ENCODE measurements at places on chromosomes 4 and X. TPM values are rescaled to one million over a fixed set of nuclear protein-coding genes. Genes with fewer than 3 reads are reported as not detected.

- DNase-seq, result no peak
Measured at GRCh38 chr4:11565899-11566298, 137.2 kb upstream of the HS3ST1 start.

DNA sequence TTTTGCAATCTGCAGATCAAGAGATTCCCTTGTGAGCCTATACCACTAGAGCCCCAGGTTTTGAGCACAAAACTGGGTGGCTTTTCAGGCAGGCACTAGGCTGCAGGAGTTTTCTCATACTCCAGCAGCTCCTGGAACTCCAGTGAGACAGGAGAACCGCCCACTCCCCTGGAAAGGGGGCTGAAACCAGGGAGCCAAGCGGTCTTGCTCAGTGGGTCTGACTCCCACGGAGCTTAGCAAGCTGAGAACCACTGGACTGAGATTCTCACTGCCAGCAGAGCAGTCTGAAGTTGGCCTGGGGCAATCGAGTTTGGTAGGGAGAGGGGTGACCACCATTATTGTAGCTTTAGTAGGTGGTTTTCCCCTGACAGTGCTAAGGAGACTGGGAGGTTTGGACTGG lies 313.8 kb upstream of the TEX13C start:
- DNase-seq, result no peak

Gene TMEM156
- 0.23 TPM for total RNA-seq

Gene SEL1L3
- 5.4 TPM for total RNA-seq

DNA sequence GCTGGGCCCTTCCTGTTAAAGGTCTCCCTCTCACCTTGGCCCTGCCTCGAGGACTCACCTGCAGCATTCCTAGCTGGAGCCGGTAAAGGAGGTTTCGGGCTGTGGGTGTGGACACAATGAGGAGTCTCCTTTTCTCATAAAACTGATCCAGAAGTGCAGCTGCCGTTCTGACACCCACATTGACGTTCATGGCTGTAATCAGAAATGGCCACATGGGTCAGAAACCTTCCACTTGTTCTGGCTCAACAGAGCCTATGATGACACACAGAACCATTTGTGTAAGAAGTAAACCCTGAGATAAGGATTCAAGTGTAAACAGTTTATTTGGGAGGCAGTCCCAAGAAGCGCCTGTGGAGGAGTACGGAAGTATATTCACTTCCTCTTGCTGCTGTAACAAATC lies 63.8 kb downstream of the SRPX start:
- DNase-seq, result no peak

Gene FOXP3
- total RNA-seq, result 1.1 TPM

GRCh38 chrX:51931566-51932150 lies 38.2 kb downstream of the MAGED1 start:
- DNase-seq, result peak; percentile 10

- DNase-seq, result no peak
Measured at GRCh38 chr4:34676400-34676799, 1567.9 kb downstream of the ARAP2 start.

GRCh38 chrX:2714551-2714950 lies 23.5 kb downstream of the CD99 start:
- no peak for DNase-seq

Gene MBNL3
- 29.4 TPM for total RNA-seq

DNA sequence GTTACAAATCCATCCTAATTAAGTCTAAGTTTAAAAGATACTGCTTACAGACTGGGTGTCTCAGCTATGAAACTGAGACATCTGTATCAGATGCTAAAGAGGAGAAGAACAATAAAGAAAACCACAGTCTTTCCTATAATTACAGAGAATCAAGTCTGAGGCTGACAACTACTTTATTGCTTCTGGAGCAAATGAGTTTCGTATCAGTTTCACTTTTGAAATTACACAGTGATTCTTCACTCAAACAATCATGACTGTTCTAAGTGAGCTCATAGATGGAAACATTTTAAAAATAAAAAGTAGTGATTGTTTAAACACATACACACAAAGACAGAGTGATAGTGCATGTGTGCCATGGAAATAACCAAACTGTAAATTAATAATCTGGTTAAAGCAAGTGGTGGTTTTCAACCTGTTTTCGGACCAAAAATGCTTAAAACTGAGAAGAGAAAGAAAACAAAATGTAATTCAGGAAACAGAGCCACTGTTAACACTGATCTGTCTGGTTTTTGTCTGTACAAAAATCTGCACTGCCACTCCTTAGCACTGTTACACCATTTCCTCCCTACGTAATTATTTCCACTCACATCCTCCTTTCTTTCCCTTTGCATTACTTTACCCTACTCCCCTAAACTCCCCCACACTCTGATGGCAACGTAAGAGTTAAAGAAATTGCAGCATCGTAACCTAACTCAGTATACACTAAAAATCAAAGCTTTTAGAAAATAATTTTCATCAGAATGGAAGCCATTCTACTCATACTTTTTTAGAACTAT lies 12.5 kb downstream of the RFC1 start:
- no peak for DNase-seq

GRCh38 chr4:47075262-47075661 lies 43.9 kb downstream of the GABRB1 start:
- DNase-seq, result no peak

DNA sequence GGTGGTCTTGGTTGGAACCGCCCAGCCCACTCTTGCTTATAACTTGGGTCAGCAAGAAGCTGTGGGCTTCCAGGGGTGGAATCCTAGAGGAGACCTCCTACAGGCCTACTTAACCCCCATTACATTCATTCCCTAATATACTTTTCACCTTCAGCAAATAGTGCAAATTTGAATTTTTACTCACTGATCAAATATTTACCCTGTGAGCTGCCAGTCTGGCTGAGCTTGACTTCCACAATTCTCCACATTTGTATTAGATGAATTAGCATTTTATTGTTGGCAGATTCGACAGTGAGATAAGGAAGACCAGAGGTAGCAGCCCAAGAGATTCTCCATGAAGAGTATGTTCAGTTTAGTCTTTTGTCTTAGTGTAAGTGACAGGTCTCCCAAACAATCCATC lies 199.6 kb downstream of the BCOR start:
- DNase-seq, result no peak

Gene FAM193A
- 38.6 TPM for total RNA-seq

- no peak for DNase-seq
Measured at GRCh38 chr4:172666711-172667368, 501.8 kb upstream of the GALNT7 start.

DNA sequence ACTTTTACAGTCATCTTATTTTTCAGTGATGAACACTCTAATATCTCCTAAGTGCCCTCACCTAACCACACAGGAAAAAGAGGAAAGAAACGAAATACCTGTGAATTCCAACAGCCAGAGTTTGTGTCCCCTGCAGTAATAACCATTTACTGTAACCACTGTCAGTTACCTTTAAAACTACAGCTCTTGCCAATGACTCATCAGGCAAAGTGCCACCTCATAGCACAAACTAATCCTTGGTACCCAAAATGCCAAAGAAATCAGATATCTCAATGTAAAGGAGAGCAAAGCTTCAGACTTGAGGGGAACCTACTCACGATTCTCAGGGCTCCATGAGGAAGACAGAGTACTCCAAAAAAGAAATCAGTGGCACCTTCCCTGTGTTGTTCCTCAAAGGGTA lies 146.5 kb downstream of the NDST3 start:
- DNase-seq, result no peak

Gene DCK
- 21.1 TPM for total RNA-seq

Gene TMEM31
- total RNA-seq, result not detected

DNA sequence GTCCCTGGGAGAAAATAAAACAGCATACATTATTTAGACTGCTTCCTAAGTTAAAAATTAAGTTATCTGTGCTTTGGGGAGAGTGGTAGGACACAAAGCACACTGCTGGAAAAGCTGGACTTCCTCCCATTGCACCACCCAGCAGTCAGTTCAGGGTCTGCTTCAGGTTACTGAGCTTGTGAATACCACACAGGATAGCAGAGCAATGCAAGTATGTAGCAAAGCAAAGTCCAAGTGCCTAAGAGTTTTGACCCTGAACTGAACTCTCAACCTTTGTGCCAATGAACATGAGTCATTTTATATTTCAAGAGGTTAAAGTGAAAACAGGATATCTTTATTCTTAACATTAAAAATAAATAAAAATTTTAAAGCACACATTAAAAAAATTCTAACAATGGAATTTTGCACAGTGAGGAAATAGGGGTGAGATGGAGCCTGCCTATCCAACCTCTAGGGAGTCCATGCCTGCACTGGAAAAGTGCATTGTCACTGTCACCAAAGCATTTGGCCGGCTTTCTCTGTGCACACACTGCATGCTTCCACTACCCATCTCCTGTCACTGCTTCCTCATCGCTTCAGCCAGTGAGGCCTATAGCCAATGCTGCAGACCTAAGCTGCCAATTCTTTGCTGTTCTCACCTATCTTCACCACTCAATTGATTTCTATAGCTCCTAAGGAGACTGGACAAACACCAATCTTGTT lies 50.9 kb downstream of the ABCG2 start:
- DNase-seq, result no peak

DNA sequence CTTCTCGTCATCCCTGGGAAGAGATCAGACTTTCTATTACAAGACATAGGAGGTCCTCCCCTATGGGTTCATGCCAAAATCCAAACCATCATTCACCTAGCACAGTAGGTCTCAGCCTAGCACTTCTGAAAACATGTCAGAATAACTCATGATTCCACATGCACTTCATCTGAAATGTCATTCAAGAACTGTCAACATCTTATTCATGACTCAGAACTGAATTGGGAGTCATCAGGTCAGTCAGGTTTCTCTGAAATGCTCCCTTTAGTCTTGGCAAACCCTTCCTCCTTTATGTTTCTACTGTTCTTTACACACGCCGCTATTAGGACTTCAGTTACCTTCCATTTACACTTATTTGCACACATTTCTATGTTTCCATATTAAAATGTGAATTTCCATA lies 67.2 kb downstream of the ANTXR2 start:
- DNase-seq, result no peak

DNA sequence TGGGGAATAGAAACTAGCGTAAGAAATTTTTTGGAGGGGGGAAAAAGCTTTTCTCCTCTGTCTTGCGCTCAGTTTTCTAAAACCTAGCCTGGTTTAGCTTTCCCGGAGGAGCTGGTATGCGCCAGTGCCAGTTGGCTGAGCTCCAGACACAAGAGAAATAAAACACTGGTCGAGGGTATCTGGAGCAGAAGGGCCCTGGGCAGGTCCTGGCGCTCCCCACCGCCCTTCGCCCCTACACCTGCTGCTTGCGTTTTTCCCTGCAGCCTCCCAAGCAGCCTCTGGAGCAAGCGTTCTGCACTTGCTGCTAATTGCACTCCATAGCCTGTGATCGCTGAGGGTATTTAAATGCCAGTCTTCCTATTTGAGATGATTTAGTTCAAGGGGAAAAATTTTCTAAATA lies 816 bp downstream of the EREG start:
- no peak for DNase-seq

DNA sequence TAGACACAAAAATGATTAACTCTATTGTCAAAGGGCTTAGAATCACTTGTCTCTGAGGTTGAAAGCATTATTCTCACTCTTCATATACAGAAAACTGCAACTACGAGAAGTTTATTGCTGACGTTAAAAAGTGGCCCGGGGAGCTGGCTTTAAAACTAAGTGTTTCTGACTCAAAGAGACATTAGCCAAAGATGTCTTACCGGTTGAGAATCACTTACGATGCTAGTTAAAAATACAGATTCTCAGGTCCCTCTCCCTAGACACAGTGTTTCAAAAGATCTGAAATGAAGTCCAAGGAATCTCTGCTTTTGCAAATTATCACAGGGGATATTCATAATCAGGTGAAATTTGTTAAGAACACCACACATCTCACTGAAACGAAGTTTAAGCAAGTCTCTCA lies 1.2 kb downstream of the GNPDA2 start:
- no peak for DNase-seq

GRCh38 chrX:132413459-132413858 lies 75.4 kb downstream of the MBNL3 start:
- no peak for DNase-seq

GRCh38 chrX:103640401-103641155 lies 11.8 kb downstream of the TCEAL1 start:
- no peak for DNase-seq

Gene LNX1
- 44.6 TPM for total RNA-seq

Gene CLTRN
- total RNA-seq, result 0.49 TPM

- no peak for DNase-seq
Measured at GRCh38 chrX:75155447-75155826, 646 bp downstream of the ABCB7 start.

DNA sequence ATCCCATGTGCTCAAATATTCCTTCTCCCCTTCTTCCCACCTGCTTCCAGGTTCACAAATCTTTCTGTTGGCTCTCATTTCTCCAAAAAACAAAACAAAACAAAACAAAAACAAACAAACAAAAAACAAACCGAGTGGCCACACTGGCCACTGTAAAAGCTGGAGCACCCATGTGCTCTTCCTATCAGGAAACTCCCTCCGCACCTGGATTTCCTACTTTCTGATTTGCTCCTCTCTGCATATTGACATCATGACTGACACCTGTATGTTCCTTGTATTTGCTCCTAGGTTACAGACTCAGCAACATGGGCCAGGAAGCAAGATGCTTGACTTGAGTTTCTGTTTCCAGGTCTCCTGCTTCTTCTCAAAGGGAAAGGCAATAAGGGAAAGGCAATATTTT lies 258.8 kb downstream of the GPC3 start:
- DNase-seq, result no peak

GRCh38 chr4:140720387-140721304 lies 35.5 kb downstream of the TBC1D9 start:
- no peak for DNase-seq

- no peak for DNase-seq
Measured at GRCh38 chr4:163243297-163243981, 76.7 kb upstream of the NAF1 start.

Gene SATL1
- not detected for total RNA-seq

- no peak for DNase-seq
Measured at GRCh38 chrX:15014281-15014680, 141.1 kb downstream of the MOSPD2 start.

DNA sequence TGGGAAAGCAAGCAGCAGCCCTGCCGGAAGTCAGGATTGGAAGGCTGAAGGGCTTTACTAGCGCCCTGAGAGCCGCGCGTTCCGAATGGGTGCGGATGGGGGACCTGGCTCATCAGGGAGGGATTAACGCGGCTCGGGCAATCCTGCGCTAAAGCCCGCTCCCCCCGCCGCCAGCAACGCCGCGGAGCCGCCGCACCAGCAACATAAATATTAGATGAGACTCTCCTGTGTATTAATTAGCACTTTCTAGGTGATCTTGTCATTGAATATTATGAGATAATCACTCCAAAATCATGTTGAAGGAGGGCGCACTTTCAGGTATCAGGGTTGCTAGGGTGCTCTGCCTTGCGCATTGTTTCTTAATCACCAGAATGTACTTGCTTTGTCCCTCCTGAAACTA lies 357.2 kb upstream of the FAM241A start:
- no peak for DNase-seq

DNA sequence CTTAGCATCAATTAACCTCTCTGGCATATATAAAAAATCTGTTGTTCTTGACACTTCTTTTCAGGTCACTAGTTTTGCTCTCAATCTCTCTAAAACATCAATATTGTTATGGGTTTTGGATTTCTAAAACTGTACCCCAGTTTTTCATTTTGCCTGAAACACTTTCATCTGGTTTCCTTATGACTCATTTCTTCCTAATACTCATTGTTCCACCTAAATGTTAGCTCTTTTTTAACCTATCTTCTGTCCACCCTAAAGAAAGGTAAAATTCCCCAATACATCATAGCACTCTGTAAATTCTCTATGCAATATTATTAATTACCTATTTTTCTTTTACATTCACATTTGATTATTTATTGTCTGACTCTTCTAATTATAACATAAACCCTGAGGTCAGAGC lies 575.5 kb upstream of the NDST4 start:
- DNase-seq, result no peak

Gene RAB33A
- not detected for total RNA-seq

- DNase-seq, result no peak
Measured at GRCh38 chr4:85398276-85398675, 76.7 kb upstream of the ARHGAP24 start.

GRCh38 chrX:35458142-35458541 lies 340.0 kb upstream of the MAGEB16 start:
- DNase-seq, result no peak
